Activated naive CD4-positive, alpha-beta T cell treated with anti-CD3 and anti-CD28 coated beads, Interleukin-2, amount 50 U/mL, for 16 hours (primary cell): ENCODE measurements at places on chromosomes 12 and 14.

- DNase-seq: no peak
Measured at GRCh38 chr14:67883717-67884116, 64.1 kb downstream of the RAD51B start.

DNA sequence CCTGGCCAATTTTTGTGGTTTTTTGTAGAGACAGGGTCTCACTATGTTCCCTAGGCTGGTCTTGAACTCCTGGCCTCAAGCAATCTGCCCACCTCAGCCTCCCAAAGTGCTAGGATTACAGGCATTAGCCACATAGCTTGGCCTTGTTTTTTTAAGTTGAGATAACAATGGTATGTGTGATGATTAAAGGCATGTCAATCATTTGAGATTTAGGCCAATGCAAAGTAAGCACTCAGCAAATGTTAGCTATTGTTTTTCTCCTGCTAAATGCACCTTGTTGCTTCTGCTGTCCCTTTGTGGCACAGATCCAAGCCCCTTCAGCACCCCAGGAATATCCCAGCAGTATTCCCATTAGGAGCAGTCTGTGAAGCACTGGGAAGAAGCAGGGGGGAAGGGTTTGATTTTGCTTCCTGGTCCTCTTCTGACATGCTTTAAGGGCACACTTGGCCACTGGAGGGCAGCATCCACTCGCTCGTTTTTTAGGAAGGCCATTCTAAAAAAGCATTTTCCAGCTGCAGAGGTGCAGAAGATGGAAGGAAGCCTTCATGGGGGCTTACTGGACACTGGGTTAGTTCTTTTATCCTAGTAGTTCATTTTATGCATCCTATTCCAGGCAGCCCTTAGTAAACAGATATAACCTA lies 70.2 kb upstream of the ZFP36L1 start:
- peak; percentile 67 for DNase-seq

GRCh38 chr12:104519190-104520019 lies 62.7 kb downstream of the CHST11 start:
- DNase-seq: no peak

- no peak for DNase-seq
Measured at GRCh38 chr12:124743479-124744272, 120.0 kb downstream of the SCARB1 start.

- DNase-seq: no peak
Measured at GRCh38 chr14:104665114-104665656, 24.2 kb upstream of the INF2 start.

GRCh38 chr14:22519877-22520685 lies 68.9 kb downstream of the DAD1 start:
- no peak for DNase-seq

DNA sequence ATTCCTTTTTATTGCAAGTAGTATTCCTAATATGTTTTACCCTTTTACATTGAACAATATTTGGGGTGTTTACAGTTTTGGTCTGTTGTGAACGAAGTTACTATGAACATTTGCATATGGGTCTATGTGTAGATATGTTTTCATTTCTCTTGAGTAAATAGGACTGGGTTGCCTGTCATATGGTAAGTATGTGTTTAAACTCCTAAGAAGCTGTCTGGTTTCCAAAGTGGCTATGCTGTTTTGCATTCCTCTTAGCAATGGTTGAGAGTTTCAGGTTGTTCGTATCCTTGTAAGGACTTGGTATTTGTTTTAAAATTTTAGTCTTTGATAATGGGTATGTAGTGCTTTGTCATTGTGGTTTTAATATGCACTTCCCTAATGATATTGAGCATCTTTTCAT lies 6.3 kb downstream of the METAP2 start:
- no peak for DNase-seq

DNA sequence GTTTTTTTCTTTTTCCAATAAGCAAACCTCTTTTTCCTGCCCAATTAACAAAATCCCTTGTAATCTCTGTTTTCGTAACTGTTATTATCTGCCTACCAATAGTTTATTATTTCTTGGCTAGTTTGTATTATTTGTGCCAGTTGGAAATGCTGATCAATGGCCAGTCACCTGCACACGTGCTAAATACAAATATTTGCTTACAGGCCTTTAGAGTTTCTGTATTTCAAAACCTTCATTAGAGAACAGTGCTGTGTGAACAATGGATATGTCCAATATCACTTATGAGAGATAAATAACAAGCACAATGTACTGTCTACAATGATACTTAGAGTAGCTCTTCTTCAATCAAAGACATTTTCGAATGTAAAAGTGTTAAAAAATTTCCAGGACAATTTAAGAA lies 10.8 kb upstream of the DYRK2 start:
- DNase-seq: no peak

DNA sequence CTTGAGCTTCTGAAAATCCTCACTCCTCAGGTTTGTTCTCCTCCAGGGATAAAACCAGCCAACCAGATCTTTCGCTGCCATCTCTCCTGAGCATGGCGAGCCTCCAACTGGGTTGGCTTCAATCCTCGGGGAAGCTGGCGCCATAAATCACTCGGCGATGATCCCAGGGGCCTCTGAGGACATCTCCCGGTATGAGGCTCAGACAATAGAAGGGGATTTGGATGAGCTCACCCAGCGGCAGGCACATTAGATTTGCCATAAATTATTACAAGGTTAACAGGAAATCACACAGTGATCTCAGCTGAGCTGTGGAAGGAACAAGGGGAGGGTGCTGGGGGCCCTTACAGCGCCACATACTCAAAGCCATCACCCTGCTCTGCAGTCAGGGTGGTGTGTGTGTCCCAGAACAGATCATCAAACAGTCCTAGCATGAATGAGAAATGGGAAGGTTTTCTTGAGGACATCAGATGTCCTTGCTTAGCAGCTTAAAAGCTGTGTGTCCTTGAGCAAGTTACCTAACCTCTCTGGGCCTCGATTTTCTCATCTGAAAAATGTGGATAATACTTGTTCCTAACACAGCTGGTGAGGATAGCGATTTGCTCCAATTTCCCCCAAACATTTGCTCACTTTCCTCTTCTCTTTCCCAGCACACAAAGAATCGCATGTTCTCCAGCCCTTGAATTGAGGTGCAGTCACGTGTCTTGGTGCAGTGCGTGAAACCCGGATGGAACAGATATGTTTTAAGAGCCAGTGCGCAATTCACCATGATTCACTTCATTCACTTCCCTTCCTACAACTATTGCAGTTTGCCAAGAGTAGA lies 142.8 kb downstream of the SCARB1 start:
- DNase-seq: no peak

- no peak for DNase-seq
Measured at GRCh38 chr14:51004801-51005526, 60.7 kb upstream of the PYGL start.

DNA sequence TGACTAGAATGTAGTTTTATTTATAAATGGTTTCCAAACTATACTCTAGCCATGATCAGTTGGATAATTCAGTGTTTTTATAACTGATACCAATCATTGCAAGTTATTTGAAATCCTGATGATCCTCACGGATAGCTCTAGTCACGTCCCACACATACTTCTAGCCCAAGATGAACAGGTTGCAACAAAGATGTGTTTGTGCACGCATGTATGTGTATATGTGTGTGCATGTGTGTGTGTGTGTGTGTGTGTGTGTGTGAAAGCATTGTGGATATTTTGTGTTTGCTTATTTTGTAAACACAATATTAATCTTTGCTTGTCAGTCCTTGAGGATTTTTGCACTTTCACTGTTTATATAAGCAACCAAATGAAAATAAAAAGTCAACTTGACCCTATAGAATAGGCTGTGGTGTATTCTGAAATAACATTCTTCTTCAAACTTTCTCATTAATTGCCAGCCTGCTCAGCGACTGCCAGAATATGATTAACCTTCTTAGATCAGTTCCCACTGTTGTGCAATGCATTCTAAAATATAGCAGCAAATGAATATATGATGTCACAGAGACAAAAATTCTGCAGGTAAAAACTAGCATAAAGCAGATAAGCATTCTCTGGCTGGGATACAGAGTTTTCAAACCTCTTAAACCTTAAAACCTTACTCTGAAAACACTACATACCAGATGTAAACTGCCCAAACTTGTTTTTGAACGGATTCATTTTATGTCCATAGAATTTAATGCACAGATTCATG lies 48.8 kb upstream of the HIF1A start:
- no peak for DNase-seq

DNA sequence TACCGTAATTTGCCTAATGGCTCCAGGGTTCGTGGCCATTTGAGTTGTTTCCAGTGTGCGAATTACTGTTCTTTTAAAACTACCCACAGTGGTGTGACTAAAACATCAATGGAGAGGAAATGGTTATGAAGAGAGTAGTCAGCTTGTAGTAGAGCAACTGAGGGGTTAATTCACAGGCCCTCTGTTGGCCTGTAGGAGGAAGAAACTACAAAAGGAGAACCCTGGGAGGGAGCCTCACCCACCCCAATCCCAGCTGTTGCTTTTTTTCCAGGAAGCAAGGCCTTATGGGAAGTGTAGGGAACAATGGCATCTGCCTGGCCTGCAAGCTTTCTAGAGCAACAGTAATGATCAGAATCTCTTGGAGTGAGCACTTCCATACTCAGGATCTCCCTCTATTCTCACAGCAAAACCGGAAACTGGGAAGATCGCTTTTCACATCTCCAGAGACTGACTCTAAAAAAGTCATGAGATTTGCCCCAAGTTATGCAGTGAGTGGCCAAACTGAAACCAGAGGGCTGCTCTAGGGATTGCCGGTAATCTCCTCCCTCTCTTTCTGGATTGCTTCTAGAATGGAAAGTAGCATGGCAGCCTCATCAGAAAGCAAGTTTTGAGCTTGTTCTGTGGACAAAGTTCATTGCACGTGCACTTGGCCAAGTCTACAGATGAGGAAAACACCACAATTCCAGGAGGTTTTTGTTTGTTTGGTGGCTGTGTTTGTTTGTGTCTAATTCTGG lies 125.3 kb upstream of the PWP1 start:
- DNase-seq: no peak

GRCh38 chr14:23052182-23052623 lies 5.1 kb downstream of the CDH24 start:
- no peak for DNase-seq

DNA sequence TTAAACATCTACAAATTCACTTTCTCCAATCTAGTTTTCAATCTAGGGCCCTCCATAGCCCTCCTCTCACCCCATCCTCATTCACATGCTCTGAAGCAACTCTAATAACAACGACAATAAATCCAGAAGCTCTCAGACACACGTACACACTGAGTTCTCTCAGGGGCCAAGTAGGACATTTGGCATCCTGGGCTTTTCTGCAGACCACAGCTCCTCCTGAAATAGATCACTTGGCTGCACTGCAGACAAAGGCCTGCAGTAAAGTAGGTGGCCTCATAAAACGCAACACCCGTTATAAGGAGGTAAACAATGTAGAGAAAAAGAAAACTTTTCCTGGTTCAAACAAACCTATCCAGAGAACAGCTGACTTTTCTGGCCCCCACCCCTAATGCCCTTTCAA lies 111.2 kb downstream of the TMTC1 start:
- no peak for DNase-seq

DNA sequence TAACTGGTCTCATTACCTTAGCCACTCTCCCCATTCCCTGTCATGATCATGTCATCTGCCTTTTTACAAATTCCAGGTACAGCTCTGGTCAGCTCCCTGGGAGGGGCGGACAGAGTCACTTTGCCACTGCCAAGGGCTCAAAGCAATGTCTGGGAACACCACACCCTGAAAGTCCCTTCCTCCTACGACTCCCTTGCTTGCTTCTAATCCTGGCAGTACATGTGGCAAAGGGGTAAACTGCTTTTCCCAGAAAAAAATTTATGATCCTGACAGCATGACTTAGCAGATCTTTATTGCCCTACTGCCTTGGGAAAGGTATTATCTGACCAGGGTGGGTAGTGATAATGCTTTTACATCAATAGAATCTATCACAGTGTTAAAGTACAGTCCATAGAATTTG lies 376.0 kb upstream of the PDE3A start:
- DNase-seq: no peak

DNA sequence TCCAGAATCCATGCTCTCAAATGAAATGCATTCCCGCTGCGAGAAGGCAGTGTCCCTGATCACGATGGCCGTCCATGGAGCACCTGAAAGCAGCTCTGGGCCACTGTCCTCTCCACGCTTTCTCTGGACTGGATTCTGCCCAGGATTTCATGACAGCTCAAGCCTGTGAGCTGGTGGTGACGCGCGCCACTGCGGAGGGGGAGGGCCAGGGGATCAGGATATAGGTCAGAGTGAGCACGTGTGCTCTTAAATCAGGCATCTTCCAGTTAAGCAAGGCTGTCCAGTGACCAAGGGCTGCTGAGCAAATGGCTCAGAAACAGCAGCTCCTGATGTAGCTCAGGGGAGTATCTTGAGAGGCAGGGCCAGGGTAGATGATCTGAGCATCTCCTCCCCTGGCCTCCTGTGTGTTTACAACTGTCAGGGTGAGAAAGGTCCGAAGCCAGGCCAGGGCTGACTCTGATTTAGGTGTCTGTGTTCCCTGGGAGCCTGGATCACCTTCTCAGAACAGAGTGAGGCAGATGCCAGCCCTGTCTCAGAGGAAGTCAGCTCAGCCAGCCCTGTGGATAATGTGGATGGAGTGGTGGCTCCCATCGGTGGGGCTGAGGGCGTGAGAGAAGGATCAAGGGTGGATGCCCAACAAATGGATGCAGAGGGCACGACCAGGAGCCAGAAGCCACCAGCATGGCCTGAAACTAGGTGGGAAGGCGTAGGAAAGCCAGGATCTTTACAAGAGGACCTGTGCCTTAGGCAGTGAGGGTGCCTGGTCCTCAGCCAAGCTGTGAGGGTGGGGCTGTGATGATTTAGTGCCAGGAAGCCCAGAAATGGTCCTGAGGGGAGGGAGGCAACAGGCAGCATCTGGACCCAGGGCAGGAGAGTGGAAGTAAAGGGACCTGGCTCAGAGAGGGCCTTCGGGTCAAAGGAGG lies 55.3 kb downstream of the ELK3 start:
- DNase-seq: no peak

DNA sequence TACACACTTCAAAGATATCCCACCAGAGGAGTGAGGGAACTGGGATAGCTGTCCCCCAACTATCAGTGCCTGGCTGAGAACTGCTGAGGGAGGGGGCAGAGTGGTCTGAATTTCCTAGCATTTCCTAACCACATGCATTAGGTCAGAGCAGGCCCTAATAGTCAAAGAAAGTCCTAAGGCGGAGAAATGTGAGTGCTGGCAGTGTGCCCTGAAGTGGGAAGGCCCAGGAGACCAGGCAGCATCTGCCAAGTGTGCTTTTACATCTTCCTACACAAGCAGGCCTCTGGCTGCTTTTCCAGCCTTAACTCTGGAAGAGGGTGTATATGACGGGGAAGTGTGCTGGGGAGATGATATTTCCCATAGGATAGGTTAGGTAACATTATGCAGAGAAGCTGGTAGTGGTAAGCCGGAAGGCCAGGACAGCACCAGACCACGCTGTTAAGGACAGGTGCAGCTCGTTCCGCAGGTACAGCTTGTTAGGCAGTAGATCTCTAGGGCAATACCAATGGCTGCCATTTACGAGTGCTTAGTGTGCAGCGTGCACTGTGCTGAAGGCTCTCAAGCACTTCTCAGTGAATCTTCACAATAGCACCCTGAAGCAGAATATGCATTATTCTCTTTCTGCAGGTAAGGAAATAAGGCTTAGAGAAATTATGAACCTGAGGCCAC lies 9.1 kb upstream of the CCDC198 start:
- DNase-seq: no peak

GRCh38 chr12:19675361-19675760 lies 236.1 kb downstream of the AEBP2 start:
- DNase-seq: no peak

- peak; percentile 34 for DNase-seq
Measured at GRCh38 chr14:92903359-92903758, 19.6 kb upstream of the CHGA start.
